ENCODE measurements at places on chromosomes 6 and 20. TPM values are rescaled to one million over a fixed set of nuclear protein-coding genes. Genes with fewer than 3 reads are reported as not detected.

Gene CCN6
- 0.10 TPM for total RNA-seq

Gene UNC5CL
- total RNA-seq: 0.07 TPM

Gene POU5F1
- 1.3 TPM for total RNA-seq

Gene SCAND1
- total RNA-seq: 32.3 TPM

Gene RAD21L1
- total RNA-seq: 0.13 TPM

Gene GABBR1
- total RNA-seq: 25.4 TPM

Gene TAF11
- 12.9 TPM for total RNA-seq
